Mesenteric fat pad (tissue), 1 donor: ENCODE measurements at places on chromosomes 12 and 14. TPM values are rescaled to one million over a fixed set of nuclear protein-coding genes. Genes with fewer than 3 reads are reported as not detected.

- no peak for DNase-seq
Observed at GRCh38 chr12:42482041-42482747, 107.4 kb downstream of the PRICKLE1 start.

DNA sequence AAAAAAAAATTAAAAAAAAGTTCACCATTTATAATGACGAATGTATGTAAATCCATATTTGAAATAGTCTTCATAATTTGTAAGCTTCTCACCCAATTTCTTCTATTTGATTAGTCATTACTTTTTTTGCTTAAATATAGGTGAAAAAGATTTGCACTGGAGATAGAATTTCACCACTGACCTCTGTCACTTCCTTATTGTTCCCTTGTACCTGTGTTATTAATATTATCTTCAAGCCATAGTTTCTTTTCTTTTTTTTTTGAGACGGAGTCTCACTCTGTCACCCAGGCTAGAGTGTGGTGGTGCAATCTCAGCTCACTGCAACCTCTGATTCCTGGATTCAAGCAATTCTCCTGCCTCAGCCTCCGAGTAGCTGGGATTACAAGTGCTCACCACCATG is 15.8 kb downstream of the TEP1 start:
- no peak for DNase-seq

DNA sequence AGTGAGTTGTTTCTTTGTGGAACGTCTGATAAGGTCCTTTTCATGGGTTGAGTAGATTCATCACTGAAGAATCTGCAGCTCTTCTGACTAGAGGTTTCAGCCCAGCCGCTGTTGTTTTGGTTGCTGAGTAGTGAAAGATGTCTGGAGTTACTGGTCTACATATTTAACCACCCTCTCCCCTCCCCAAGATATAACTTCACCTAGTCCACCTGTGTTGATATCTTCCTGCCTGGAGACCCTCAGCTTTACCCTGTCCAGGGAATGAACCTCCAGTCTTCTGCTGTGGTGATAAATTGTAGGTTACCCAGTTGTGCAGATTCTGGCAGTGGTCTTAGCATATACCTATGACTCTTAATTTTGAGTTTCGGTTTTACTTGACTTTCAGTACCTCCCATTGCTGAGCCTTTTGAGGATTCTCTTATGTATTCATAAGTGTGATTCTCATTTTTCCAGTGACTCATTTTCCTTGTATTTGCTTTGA is 62.9 kb downstream of the CCDC91 start:
- no peak for DNase-seq

DNA sequence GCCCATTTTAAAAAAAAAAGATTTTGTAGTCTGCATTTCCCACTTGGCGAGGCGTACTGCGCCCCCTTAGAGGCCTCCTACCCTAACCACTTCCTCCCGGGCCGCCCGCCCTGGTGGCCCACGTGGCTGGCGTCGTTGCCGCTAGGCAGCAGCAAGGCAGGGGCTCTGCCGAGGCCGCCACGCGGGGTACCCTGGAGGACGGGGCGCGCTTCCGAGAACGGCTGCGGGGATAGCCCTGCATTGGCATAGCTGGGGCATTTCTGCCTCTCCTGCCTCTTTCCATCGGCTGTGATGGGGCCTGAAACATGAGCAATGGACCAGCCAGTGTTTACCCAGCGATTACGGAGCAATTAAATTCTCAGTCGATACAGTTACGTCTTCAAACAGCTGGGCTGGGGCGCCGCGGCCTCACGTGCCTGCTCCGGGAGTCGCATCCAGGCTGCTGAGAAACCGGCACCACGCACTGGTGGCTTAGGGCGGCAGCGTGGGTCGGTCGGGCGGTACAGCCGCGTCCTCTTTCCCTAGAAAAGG is 38.0 kb downstream of the IQSEC3 start:
- DNase-seq = peak; percentile 89

GYS2 gene
- 0.10 TPM for total RNA-seq

GRCh38 chr14:91523972-91524371 is 13.9 kb upstream of the PPP4R3A start:
- no peak for DNase-seq

GRCh38 chr12:24767016-24767415 is 181.9 kb downstream of the BCAT1 start:
- DNase-seq = no peak

DNA sequence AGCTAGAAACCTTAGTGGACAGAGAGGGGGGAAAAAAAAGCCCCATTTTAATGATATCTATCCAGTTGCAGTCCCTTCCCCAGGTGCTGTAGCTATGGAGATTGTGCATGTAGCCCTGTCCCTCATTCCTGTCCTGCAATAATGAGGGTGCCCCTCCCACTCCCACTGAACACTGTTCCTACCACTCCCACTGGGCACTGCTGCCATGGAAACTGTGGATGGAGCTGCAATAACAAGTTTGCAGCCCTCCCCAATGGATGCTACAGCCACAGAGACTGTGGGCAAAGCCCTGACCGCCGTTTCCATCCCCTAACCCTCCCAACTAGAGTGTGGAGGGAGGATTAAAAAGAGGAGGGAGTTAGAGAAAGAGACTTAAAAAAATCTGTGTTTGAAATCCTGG is 238.3 kb downstream of the FUT8 start:
- DNase-seq = no peak

HOXC10 gene
- total RNA-seq = 0.16 TPM

DNA sequence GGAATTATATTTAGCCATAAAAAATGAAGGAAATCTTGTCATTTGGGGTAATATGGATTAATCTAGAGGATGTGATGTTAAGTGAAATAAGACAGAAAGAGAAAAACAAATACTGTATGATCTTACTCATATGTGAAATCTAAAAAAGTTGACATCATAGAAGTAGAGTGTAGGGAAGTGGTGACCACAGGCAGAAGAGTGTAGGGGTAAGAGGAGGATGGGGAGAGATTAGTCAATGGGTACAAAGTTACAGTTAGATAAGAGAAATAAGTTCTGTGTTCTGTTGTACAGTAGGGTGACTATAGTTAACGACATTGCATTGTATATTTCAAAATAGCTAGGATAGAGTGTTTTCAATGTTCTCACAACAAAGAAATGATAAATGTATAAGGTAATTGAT is 87.0 kb downstream of the TSHR start:
- DNase-seq = no peak

PTPRQ gene
- total RNA-seq = 1.8 TPM

DNA sequence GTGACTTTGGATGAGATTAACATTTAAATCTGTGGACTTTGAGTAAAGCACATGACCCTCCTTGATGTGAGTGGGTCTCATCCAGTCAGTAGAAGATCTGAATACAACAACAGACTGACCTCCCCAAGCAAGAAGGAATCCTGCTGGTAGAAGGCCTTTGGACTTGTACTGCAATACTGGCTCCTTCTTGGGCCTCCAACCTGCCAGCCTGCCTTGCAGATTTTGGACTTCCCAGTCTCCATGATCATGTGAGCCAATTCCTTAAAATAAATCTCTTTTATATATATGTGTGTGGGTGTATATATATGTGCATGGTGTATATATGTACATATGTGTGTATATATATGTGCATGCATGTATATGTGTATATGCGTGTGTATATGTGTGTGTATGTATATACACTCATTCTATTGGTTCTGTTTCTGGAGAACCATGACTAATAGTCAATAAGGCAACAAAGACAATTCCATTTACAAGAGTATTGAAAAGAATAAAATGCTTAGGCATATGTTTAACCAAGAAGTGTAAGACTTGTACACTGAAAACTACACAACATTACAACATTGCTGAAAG is 183.8 kb downstream of the STXBP6 start:
- no peak for DNase-seq

GRCh38 chr12:111792155-111792855 is 25.6 kb downstream of the ALDH2 start:
- DNase-seq = peak; percentile 90

DNA sequence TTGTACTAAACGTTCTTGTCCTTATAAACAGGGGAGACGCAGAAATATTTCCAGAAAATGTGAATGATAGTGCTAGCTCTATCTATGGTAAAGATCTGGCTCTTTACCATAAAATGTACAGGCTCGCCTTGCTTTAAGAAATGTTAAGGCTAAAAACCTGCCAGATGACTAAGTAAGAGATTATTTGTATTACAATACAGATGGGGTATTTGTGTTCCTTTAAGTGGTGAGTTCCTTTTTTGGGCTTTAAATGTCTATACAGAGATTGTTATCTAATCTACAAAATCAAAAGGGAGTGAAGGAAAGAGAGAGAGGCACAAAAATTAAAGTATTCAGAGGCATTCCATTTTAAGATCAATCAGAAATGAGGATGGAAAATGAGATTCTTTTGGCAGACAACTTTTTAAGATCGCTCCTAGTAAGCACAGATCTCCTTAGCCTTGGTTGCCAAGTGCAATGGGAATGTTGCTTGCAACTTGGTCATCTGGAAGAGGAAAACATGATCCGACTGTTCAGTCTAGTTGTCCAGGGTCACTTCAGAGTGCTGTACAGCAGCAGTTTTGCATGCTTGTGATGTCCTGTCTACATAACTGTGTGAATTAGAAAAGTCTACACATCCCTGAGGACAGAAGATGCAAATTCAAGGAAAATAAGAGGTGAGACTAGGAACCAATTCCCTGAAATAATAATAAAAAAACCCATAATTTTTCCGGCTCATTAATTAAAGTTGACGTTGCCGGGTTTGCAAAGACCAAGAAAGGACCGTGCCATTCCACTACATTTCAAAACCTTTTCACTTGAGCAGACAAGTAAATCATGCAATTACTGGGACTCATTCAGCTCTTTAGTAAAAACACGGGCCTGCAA is 380.8 kb downstream of the EGLN3 start:
- DNase-seq = no peak

DNA sequence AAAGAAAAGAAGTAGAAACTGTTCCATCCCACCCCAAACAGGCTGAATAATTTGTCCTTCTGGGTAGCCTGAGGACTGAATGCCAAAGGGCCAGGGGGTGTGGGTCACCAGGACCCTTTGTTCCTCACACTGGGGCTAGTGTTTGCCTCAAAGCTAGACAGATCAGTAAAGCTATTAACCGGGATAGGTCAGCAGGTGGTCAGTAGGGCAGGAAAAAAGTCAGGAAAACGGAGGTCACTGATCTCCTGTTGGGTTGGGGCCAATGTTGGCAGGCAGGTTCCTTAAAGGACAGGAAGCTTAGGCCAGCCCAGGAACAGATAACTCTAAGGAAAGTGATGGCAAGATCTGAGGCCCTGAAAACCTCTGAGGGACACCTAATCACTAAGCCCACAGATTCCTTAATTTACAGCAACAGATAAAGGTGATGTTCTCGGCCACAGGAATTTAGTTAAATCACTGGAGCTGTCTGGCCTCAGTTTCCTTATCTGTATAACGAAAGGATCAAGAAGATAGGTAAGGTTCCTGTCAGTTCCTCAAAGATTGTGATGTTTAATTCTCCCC is 22.7 kb upstream of the TMPO start:
- DNase-seq = no peak

DNA sequence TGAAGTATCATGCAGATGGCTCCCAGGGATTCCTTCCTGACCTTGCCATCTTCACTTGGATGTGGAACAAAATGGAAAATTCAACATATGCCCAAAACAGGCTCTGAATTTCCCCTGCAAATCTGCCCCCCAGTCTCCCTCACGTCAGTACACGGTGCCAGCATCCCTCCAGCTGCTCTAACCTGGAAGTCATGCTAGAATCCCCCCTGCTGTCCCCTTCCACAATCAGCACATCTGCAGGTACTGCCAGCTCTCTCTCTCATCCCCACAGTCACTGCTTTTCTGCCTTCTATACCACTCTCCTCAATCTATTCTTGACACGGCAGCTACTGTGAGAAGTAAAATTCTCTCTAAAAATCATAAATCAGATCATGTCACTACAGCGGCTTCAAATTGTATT is 21.6 kb downstream of the GALNT6 start:
- DNase-seq = no peak

TEX22 gene
- not detected for total RNA-seq

- DNase-seq = no peak
Observed at GRCh38 chr12:64745259-64745807, 13.9 kb downstream of the GNS start.

DNA sequence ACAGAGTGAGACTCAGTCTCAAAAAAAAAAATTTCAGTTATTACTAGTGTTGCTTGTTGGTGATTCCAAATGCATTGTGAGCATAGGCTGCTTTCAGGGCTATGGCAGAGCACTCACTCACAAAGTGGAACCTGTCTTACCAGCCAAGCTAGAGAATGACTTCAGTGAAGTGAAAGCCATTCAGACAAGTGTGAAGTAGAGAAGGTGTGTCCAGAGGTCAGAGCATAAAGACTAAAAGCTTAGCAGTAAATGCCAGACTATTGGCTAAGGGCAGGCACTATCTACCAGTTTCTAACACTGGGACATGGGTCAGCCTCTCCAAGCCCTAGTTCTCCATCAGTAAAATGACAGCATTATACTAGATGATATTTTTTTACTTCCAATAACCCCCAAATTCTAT is 12.7 kb downstream of the PPP1R36 start:
- no peak for DNase-seq

SDR39U1 gene
- total RNA-seq = 50.1 TPM

SERPINA5 gene
- total RNA-seq = 0.48 TPM

DNA sequence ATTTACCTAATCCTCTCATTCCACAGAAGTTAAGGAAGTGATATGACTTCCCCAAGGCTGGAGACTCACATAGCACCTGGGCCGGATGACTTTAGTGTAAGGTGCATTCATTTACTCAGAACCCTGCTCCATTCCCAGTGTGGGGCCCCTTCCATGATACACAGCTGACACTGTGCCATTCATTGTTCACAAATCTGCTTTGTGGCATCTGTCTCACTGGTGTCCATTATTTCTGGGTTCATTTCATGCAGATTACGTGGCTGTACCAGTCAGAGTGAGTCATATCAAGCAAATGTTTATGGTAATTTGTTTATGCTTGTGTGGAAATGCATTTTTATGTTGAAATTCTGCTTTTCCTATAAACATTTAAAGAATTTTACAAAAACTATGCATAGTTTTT is 5.2 kb downstream of the ANO4 start:
- no peak for DNase-seq
